Hematopoietic multipotent progenitor cell treated with erythropoietin and hydrocortisone succinate and interleukin-3 and kit ligand, for 15 days (in vitro differentiated cells): ENCODE measurements at places on chromosomes 7 and 10.

GRCh38 chr10:121919666-121920065 lies 8.2 kb downstream of the ATE1 start:
- DNase-seq = no peak

DNA sequence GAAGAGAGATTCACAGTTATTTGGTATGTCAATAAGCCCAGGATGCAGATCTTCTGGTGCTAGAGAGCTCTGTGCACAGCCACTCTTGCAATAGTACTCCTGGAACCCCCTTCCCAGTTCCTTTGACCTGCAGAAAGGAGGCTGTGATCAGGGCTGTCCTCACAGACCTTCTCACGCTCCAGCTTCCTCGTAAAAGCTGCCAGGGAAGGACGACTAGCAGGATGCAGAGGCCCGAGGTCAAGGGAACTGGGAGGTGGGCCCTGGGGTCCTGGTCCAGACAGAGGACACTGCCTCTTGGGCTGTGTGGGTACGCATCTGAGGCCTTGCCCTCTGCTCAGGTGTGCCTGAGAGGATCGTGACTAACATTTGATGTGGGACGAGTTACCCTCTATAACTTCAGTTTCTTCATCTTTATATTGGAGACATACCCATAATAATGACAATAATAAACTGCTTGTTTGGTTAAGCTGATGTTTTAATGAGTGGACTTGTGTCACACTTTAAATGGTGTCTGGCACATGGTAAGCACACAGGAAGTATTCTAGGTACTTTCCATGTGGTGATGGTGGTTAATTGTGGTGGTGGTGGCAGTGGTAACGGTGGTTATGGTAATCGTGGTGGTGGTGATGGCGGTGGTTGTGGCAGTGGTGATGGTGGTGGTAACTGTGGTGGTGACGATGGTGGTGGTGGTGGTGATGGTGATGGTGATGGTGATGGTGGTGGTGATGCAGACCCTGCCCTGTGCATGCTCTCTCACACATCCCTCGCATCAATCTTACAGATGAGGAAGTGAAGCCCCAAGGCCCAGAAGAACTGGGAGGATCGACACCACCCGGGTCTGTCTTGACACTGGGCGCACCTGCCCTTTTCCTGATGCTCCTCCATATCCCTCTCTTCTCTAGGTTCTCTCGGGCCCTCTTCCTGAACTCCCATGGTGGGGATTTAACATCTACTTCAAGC lies 235.2 kb upstream of the GRB10 start:
- no peak for DNase-seq

GRCh38 chr7:86966916-86967315 lies 92.5 kb downstream of the ELAPOR2 start:
- no peak for DNase-seq

GRCh38 chr7:79506481-79506880 lies 53.0 kb upstream of the MAGI2 start:
- no peak for DNase-seq

DNA sequence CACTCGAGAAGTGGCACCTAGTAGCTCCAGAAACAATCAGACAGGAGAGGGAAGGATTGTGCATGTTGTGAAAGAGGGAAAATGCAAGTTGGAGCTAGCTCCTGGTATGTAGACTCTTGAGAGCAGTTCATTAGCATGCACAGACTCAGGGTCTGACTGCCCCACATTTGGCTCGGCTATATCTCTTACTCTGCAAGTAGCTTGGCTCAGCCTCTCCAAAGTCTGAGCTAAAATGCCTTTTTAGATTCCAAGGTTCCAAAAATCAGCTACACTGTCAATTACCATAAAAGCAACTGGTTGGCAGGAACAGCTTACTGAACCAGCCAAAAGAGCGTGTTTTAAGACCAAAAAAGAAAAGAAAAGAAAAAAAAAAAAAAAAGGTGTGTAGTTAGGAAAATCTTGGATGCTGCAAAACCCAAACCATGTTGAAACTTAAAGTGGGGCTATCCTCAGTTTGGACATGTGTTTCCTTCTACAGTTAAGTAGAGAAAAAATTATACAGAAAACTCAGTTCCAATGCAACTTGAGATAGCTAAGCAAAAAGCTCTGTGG lies 65.5 kb downstream of the MKX start:
- DNase-seq = no peak

- DNase-seq = no peak
Observed at GRCh38 chr7:134908289-134908688, 78.0 kb upstream of the AGBL3 start.

- no peak for DNase-seq
Observed at GRCh38 chr10:48568546-48568945, 36.3 kb downstream of the ARHGAP22 start.

- no peak for DNase-seq
Observed at GRCh38 chr7:121541457-121541856, 145.3 kb upstream of the FAM3C start.

- DNase-seq = no peak
Observed at GRCh38 chr7:70694971-70695794, 436.8 kb upstream of the GALNT17 start.

DNA sequence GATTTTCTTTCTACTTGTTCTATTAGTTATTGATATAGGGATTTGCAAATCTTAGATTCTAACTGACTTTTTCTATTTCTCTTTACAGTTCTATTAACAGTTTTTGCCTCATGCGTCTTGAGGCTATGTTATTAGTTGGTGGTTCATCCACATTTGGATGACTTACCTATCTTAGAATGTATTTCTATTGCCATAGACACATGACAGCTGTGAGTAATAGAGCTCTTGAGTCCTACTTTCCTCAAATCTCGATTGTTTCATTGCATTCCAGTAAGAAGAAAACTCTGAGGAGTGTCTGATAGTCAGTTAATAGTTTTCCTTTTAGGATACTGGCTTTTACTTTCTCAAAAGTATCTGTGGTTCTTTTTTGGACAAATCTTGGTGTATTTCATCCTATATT lies 241.4 kb upstream of the ZNF32 start:
- DNase-seq = no peak

GRCh38 chr10:277963-278362 lies 142.7 kb downstream of the ZMYND11 start:
- DNase-seq = no peak

DNA sequence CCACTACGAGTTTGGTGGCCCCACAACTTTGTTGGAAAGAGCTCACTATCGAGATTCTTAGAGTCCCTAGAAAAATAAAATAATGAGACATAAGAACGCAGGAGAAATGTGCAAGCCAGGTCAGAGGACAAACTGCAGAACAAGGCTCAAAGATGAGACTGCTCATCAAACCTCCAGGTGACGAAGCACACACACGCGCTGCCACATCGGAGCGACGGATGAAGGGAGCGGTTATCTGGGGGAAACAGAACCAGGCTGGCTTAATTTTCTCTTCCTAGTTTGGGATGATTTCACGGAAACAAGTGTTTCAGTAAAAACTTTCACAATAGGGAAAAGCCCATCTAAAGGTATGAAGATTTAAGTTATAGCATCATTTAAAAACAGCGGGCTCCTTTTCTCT lies 231.3 kb downstream of the SFMBT2 start:
- no peak for DNase-seq

- no peak for DNase-seq
Observed at GRCh38 chr10:68861253-68861652, 33.9 kb downstream of the STOX1 start.

- DNase-seq = no peak
Observed at GRCh38 chr7:116259871-116260440, 49.6 kb downstream of the TES start.
